ENCODE measurements at places on chromosomes 16 and 17. TPM values are rescaled to one million over a fixed set of nuclear protein-coding genes. Genes with fewer than 3 reads are reported as not detected.

TAC4 gene
- total RNA-seq: not detected

ATF7IP2 gene
- 8.5 TPM for total RNA-seq

- H3K27me3 ChIP-seq: no peaks in the 10 kb centered on the region
- no peak overlapping the region for H3K4me3 ChIP-seq
- DNase-seq: no peak
- H3K4me1 ChIP-seq: no peaks in the 10 kb centered on the region
- H3K36me3 ChIP-seq: no peaks in the 10 kb centered on the region
- no peak overlapping the region for H3K27ac ChIP-seq
Measured at GRCh38 chr16:76190057-76190456, 87.1 kb upstream of the CNTNAP4 start.

GRCh38 chr16:79602628-79603014, 2.1 kb upstream of the MAF start:
- H3K4me1 ChIP-seq: peaks cover 19% of the 10 kb centered on the region
- no peak overlapping the region for H3K27ac ChIP-seq
- no peak for DNase-seq
- peaks cover 33% of the 10 kb centered on the region for H3K27me3 ChIP-seq

- DNase-seq: no peak
- H3K36me3 ChIP-seq: no peaks in the 10 kb centered on the region
- no peaks in the 10 kb centered on the region for H3K4me1 ChIP-seq
- H3K27me3 ChIP-seq: peaks cover 6% of the 10 kb centered on the region
- no peak overlapping the region for H3K4me3 ChIP-seq
Measured at GRCh38 chr16:77840673-77841501, 52.5 kb downstream of the VAT1L start.

Measured in left lung (tissue), 14 donors.